Heart left ventricle (tissue), 16 donors: ENCODE measurements at places on chromosomes 7 and 10. TPM values are rescaled to one million over a fixed set of nuclear protein-coding genes. Genes with fewer than 3 reads are reported as not detected.

- no peak overlapping the region for H3K27ac ChIP-seq
- no peak for DNase-seq
- H3K36me3 ChIP-seq = no peaks in the 10 kb centered on the region
- no peaks in the 10 kb centered on the region for H3K4me1 ChIP-seq
- H3K27me3 ChIP-seq = no peaks in the 10 kb centered on the region
These were observed 273.4 kb upstream of the SORCS1 start for GRCh38 chr10:107437921-107438320.

- peaks cover 26% of the 10 kb centered on the region for H3K4me1 ChIP-seq
- no peak for DNase-seq
- H3K36me3 ChIP-seq = peaks cover 68% of the 10 kb centered on the region
- no peak overlapping the region for H3K27ac ChIP-seq
- no peak overlapping the region for H3K4me3 ChIP-seq
- no peaks in the 10 kb centered on the region for H3K27me3 ChIP-seq
These were observed 9.2 kb downstream of the AKR1B1 start for GRCh38 chr7:134449680-134450079.

GRCh38 chr10:23481363-23481961 is 42.6 kb downstream of the OTUD1 start:
- no peak overlapping the region for H3K4me3 ChIP-seq
- H3K36me3 ChIP-seq = no peaks in the 10 kb centered on the region
- no peaks in the 10 kb centered on the region for H3K27me3 ChIP-seq

DNA sequence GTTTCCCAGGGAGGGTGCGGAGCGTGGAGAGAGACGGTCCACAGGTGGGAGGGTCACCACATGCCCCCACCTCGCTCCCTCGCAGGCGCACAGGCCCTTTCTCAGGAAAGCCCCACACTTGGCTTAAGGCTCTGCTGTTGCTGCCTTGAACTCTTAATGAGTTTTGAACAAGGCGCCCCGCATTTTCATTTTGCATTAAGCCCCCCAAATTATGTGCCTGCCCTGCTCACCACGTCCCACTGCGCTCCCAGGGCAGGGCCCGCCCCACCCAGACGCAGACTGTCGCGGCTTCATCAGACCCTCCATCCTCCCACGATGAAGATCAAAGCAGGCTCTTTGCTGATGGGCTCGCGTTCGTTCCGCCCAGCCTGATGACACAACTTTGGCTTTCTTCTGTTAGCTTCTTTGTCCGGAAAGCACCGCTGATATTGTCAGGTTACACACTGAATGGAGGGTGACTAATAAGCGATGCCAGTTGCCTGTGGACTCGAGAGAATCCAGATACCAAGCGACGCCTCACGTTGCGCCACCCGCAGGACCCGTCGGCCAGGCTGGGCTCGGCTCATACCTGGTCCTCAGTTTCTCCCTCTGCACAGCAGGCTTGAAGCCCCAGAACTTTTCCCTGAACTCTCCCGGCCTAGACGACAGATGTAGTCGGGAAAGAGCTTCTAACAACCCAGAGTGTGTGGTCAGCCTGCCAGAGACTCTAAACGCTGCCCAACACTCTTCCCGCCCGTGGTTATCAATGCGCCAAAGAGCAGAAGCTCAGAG is 9.5 kb downstream of the CALML3 start:
- H3K4me3 ChIP-seq = no peak overlapping the region
- peaks cover 11% of the 10 kb centered on the region for H3K4me1 ChIP-seq
- H3K27me3 ChIP-seq = no peaks in the 10 kb centered on the region
- DNase-seq = no peak

GRCh38 chr7:157013602-157014549 is 3.4 kb upstream of the MNX1 start:
- H3K4me3 ChIP-seq = no peak overlapping the region
- H3K36me3 ChIP-seq = no peaks in the 10 kb centered on the region
- DNase-seq = no peak

- no peaks in the 10 kb centered on the region for H3K36me3 ChIP-seq
- no peak overlapping the region for H3K27ac ChIP-seq
- no peaks in the 10 kb centered on the region for H3K27me3 ChIP-seq
- peaks cover 7% of the 10 kb centered on the region for H3K4me1 ChIP-seq
- no peak overlapping the region for H3K4me3 ChIP-seq
- DNase-seq = no peak
These were observed 70.7 kb upstream of the ADO start for GRCh38 chr10:62733654-62734293.

GRCh38 chr7:111803015-111803758 is 240.9 kb upstream of the IMMP2L start:
- no peaks in the 10 kb centered on the region for H3K4me1 ChIP-seq
- H3K4me3 ChIP-seq = no peak overlapping the region
- H3K27ac ChIP-seq = peak overlapping the region; percentile 39
- DNase-seq = no peak
- no peaks in the 10 kb centered on the region for H3K27me3 ChIP-seq

- H3K4me1 ChIP-seq = no peaks in the 10 kb centered on the region
- H3K27me3 ChIP-seq = no peaks in the 10 kb centered on the region
- no peak overlapping the region for H3K27ac ChIP-seq
- no peak for DNase-seq
- H3K4me3 ChIP-seq = no peak overlapping the region
These were observed 89.3 kb downstream of the FANK1 start for GRCh38 chr10:125985557-125986240.

Gene TSPAN33
- 11.5 TPM for total RNA-seq

Gene FZD8
- total RNA-seq = 7.8 TPM

DNA sequence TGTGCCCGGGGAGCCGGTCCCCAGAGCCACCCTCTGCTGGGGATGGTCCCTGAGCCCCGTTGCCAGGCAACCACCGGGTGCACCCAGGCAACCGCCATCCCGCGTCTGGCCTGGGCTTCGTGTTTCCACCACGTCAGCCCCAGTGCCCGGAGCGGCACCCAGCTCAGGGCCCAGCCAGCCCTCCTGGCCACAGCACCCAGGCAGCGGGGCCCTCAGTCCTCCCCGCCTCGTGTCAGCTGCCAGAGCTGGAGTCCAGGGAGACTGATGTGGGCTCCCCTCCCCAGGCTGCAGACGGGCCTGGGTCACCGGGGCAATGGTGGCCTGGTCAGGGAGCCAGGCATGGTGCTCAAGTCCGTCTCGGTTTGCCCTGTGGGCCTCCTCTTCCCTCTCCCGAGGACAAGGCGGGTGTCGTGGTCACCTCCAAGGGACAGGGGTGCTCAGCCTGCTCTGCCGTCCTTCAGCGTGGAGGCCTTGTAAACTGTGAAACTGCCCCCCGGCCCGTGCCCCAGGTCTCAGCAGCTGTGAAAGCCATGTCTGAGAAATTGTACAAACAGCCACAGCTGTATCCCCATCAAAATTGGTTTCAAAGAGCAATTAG is 72.5 kb downstream of the MICALL2 start:
- H3K36me3 ChIP-seq = no peaks in the 10 kb centered on the region
- DNase-seq = no peak
- H3K27me3 ChIP-seq = peaks cover 28% of the 10 kb centered on the region

DNA sequence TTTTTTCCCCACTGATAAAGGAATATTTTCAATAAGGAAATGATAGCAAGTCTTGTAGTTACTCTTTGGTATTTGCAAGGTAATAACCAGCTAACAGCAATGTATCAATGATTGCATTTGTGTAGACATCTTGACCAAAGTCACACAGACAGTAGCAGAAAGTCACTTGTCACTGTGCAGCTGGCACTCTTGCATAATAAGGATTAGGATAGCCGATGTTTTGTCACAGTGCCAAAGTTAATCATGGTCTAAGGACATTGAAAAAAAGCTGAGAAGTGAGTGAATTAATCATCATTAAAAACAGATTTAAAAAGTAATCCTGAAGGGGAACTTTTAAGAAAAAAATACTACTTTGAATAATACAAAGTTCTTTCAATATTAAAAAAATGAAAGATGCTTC is 834.3 kb upstream of the C7orf33 start:
- H3K27me3 ChIP-seq = no peaks in the 10 kb centered on the region
- H3K27ac ChIP-seq = no peak overlapping the region
- no peaks in the 10 kb centered on the region for H3K36me3 ChIP-seq
- H3K4me3 ChIP-seq = no peak overlapping the region

- peaks cover 13% of the 10 kb centered on the region for H3K4me1 ChIP-seq
- H3K27me3 ChIP-seq = no peaks in the 10 kb centered on the region
- DNase-seq = no peak
- no peak overlapping the region for H3K4me3 ChIP-seq
These were observed 48.1 kb downstream of the PDLIM1 start for GRCh38 chr10:95242581-95243317.

Gene ADRA2A
- 1.9 TPM for total RNA-seq

GRCh38 chr7:29243910-29244655 is 49.5 kb downstream of the CHN2 start:
- H3K27ac ChIP-seq = no peak overlapping the region
- peaks cover 17% of the 10 kb centered on the region for H3K4me1 ChIP-seq
- no peak for DNase-seq

DNA sequence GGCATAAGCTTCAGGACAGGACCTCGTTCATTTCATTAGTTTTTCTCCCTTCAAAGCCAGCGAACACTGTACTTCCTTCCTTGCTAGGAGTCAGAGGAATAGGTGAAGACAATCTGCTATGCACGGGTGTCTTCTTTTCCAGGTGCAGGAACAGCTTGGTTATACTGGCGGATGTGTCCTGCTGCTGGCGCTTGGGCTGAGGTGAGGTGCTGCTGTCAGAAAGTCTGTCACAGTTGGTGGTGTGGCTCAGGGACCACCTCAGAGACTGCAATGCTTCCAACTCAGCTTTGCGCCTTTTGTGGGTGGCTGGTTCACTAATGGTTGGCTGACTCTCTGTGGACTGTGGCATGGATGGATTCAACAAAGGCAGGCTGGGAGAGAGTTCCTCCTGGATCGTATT is 58.3 kb upstream of the UBN2 start:
- DNase-seq = no peak
- H3K4me1 ChIP-seq = no peaks in the 10 kb centered on the region
- H3K27me3 ChIP-seq = no peaks in the 10 kb centered on the region
- no peak overlapping the region for H3K4me3 ChIP-seq
- H3K36me3 ChIP-seq = no peaks in the 10 kb centered on the region
- no peak overlapping the region for H3K27ac ChIP-seq

DNA sequence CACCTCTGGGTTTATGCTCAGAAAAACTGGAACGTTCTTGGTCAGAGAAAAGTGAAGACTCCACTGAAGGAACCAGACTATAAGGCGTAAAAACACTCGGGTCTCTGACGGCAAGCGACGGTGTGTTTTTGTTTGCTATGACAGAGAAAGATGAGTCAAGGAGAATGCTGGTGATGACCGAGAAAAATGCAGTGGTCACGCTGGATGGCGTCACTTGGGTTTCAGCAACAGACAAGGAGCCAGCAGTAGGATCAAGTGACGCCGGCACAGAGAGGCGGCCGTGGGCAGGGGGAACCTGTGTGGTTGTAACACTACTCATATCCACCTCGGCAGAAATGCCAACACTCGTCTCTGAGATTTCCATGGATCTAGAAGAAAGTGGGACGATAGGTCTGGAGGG is 63.4 kb downstream of the KIAA1549 start:
- no peak overlapping the region for H3K27ac ChIP-seq
- no peaks in the 10 kb centered on the region for H3K36me3 ChIP-seq
- H3K27me3 ChIP-seq = no peaks in the 10 kb centered on the region
- no peak for DNase-seq
- no peak overlapping the region for H3K4me3 ChIP-seq
- no peaks in the 10 kb centered on the region for H3K4me1 ChIP-seq
